Stimulated activated CD4-positive, alpha-beta T cell treated with anti-CD3 and anti-CD28 coated beads, Interleukin-1b, Interleukin-23, amount 100 ng/mL, for 1 hour (primary cell): ENCODE measurements at places on chromosomes 1 and 21.

GRCh38 chr1:205528887-205529825 lies 24.7 kb downstream of the CDK18 start:
- peak; percentile 60 for DNase-seq

DNA sequence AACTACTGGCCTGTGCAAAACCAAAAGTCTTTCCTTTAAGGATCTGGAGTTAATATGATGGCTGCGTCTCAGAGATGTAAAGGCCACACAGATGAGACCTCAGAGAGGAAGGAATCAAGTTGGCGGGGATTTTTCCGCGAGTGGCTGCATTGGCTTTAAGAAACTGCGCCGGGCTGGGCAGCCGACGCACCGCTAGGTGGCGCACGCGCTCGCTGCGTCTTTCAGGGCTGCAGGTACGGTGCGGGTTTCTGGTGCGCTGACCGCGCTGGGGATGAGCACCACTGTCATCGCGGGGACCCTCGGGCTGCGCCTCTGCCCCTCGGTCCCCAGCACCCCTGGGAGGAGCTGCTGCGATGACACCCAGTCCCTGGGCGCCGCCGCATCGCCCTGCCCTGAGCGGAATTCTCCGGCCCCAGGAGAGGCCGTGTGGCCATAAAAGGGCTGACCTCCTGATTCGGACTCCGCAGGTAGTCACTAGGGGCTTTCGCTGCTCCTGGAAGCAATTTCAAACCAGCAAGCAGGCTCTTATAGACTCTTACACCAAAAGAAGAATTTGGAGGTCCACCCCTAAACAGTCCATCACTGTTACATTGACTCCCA lies 241.0 kb downstream of the KCNJ6 start:
- DNase-seq: peak; percentile 36

- DNase-seq: no peak
Measured at GRCh38 chr1:112744009-112744578, 29.0 kb upstream of the PPM1J start.

DNA sequence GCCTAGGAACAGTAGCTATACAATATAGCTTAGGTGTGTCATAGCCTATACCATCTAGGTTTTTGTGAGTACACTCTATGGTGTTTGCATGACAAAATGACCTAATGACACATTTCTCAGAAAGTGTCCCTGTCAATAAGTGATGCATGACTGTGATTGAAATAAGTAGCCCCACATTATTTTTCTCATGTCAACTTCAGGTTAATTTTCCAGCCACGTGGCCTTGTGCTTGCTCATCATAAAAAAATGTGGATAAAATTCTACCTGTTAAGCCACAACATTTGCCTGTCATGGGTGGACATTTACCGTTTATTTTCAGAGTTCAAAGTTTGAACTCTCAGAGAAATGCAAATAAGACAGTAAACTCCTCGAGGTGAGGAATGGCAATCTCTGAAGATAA lies 5.5 kb downstream of the DISC1 start:
- DNase-seq: no peak

DNA sequence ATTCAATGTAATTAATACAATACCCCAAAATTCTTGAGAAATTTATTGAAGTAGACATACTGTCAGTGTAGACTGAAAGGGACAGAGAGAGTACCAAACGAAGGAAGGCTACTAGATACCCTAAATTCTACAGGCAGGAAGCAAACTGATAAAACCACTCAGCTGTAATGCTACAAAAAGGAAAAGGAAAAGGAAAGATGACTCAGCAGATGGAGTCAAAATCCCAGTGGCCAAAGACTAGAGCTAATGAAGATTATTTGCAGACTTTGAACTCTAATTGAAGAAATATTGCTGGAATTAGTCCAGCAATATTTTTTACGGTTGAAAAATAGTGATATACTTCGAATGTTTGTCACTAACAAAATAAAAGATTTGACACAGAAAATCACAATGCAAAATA lies 671.9 kb downstream of the BRINP3 start:
- no peak for DNase-seq

- DNase-seq: no peak
Measured at GRCh38 chr1:32427264-32427963, 33.2 kb upstream of the BSDC1 start.

DNA sequence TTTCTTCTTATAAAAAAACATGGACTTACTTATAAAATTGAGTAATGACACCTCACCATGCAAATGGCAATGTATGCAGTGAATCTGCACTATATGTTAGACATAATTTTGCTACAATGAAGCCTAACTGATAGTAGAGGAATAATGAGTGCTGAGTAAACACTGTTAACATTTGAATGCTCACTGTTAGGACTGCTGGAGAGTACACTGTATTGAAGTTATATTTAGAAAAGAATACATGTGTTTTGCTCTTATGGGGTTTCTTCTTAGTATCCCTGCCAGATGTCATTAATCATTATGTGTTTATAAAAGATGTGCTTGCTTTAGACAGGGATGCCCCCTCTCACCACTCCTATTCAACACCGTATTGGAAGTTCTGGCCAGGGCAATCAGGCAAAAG lies 111.1 kb upstream of the ZP4 start:
- no peak for DNase-seq

DNA sequence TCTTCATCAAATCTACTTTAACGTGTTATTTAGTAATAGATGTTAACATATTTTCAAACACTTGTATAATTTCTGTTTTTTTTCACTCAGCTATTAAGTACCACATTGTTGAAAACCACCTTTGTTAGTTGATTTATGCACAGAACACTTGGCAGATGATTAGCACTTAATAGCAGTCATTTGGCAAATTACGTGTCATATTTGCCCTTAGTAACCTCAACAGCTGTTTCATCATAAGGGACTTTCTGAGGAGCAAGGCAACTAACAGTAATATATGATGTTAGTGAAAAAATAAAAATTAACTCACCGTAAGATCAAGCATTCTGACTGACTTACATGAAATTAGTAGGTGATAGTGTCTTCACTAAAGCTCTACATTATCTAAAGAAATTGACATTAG lies 186.4 kb downstream of the HMCN1 start:
- DNase-seq: no peak

DNA sequence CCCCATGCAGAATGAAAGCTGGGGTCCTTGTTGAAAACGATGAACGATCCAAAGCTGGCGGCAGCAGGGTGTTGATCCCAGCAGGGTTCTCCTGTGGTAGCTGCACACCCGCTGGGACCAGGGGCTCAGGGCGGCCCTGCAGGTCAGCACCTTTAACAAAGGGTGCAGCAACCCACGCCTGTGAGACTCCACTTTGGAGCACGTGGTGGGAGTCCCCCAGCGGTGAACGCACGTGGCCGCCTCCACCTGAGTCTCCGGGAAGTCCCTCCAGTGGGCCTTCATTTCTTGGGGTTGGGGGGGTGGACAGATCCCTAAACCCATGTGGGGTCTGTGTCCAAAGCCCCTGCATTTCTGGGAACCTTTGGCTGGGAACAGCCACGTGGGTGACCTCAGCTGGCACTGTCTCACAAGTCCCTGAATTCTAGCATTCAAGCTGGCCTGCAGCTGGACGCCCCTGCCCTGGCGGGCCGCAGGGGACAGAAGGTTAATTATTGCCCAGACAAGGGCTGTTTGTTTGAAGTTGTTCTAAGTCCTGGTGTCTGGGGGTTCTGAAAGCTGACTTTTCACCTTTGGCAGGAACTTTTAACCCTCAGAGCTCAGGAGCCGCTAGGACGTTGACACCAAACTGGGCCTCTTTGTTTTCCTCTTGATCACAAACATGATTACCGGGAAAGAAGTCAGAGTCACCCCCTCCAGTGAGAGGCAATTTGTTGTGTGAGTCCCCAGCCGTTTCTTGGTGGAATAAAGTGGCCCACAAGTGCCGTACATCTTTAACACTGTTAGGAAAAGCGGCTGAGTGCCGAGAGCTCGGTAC lies 64.5 kb downstream of the COL18A1 start:
- no peak for DNase-seq

DNA sequence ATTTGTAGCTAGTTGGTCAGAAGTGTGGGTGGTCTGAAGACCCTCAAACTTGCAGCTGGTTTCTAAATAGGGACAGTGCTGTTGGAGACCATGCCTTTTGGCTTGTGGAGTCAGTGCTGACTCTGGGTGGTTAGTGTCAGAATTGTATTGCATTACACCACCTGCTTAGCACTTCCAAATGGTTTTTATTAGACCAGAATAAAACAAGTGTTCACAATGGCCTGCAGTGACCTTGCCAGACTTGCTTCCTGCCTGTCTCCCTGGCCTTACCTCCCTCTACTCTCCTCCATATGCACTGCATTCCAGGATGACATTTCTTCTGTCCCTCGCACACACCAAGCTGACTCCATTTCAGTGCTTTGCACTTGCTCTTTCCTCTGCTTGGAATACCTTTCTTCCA lies 72.7 kb upstream of the CNIH3 start:
- no peak for DNase-seq

DNA sequence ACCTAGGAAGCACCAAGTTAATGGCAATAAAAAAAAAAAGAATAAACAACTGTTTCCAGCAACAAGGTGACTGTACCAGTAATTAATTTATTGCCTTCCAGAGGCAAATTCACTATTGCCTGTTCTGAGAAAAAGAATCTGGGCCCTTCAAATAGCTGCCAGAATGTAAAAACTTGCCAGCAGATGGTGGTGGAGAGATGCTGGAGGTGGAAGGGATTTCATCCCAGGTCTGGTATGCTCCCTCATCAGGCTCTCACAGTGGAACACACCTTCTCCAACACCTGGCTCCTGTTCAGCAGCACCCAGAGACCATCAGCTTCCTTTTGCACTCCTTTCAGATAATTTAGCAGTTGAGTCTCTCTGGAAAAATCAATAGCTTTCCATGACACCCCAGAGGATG lies 792.9 kb upstream of the ADAMTS5 start:
- no peak for DNase-seq

- DNase-seq: no peak
Measured at GRCh38 chr1:43753422-43753821, 46.1 kb downstream of the ST3GAL3 start.

GRCh38 chr1:21863981-21864380 lies 51.9 kb downstream of the LDLRAD2 start:
- no peak for DNase-seq

GRCh38 chr1:12643079-12643478 lies 806 bp upstream of the AADACL4 start:
- no peak for DNase-seq

DNA sequence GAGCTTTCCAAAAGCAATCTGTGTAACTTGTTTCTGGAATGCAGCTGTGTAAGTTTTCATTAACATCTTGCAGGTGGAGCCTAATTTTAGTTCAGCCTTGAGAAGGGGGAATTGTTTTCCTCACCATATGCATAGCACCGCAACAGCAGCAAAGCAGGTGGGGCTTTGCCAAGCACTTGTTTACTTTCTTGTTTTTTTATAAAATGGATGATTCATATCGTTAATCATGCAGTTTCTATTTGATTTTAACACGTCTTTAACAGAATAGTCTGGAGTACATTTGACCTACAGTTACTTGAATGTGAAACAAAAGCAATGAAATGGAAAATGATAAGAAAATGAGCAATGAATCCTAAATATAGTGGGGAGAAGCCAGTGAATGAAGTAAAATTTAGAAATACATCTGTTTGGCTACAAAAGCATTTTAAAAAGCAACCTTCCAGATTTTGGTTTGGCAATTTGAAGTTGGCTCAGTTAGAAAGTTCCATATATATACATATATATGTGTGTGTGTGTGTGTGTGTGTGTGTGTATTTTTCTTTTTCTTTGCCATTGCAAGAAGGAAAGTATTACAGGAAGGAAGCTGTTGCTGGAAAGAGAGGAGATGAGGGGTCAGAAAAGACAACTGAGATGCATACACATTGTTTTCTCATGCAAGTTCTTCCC lies 119.0 kb upstream of the ADGRL2 start:
- no peak for DNase-seq

GRCh38 chr21:45873418-45873817 lies 108.2 kb upstream of the COL6A1 start:
- DNase-seq: no peak

- no peak for DNase-seq
Measured at GRCh38 chr1:6329396-6329795, 64.2 kb downstream of the ACOT7 start.

DNA sequence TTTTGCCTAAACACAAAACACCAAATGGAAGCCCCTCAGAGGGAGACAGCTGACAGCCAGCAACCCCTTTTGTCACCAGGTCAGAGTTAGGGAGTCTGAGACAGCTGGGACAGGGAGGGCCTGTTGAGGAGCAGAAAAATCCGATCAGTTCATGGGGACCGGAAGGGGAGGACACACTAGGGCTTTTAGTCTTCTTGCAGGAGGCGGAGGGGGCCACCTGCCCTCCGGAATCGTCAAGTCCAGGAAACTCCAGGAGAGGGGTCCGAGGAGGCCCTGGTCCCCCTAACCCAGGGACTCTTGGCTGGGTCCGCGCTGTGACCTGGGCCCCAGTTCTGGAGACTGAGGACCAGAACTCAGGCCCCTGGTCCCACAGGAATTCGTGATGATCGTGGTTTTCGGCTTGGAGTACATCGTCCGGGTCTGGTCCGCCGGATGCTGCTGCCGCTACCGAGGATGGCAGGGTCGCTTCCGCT lies 34.2 kb downstream of the KCNQ4 start:
- DNase-seq: no peak

DNA sequence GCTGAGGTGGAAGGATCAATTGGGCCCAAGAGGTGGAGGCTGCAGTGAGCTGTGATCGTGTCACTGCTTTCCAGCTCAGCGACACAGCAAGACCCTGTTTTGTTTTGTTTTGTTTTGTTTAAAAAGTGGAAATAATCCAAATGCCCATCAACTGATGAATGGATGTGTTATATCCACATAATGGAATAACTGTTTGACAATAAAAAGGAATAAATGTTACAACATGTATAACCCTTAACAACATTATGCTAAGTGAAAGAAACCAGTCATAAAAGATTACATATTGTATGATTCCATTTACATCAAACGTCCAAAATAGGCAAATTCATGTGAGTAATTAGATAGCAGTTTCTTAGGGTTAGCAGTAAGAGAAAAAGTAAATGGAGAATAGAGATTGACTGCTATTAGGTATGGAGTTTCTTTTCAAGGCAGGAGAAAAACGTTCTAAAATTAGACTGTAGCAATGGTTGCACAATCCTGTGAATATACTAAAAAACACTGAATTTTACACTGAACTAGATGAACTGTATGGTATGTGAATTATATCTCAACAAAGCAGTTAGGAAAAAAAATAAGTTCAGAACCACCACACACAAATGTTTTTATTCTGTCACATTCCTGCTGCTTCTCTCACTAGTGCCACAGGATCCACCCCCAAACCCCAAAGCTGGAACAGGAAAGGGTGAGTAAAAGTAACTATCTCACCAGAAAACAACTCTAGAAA lies 15.7 kb downstream of the FOXJ3 start:
- no peak for DNase-seq

DNA sequence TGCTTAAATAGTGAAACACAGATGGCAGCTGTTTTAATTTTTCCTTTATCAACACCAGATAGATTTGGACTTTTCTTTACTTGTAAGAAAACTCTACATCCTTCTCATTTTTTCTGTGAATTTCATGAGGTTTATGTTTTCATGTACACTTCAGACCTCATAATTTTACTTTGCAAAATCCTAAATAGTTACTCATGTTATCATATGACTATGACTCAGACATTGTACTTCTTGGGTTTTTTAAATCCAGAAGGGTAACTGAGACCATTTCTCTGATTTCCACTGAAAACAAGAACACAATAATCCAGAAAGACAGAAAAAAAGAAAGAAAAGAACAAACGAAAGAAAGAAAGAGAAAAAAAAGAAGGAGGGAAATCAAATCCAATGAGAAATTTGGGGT lies 1021.6 kb downstream of the NCAM2 start:
- no peak for DNase-seq
